ENCODE measurements at places on chromosomes 2 and 18.

GRCh38 chr2:165305391-165306096 lies 66.3 kb downstream of the SCN2A start:
- DNase-seq: no peak

DNA sequence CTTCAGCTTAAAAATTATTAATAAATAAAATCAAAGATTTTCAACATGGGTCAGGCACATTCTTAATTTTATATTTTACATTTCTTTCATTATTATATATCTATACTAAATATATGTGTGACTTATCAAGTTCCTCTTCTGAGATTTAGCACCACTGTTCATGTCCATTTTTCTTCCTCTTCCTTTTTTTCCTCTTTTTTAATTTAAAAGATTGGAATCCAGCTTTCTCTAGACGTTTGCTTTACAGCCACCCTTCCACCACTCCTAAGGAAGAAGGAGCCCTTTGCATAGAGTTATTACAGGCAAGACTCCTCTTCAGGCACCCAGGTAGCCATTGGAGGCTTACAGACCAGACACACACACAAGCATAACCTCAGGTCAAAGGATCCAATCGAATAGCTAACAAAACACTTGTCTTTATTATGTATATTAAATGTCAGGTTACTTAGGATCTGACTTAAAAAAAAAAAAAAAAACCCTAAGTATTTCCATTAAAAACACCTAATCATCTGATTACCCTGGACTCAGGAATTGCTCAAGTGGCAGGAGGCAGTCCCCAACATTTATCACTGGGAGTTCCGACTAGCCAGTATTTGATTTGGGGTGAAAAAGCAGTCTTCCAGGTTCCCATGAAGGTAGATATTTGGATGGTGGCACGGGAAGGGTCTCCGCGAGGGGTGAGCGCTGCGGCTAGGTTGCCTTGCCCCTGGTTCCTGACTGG lies 2.4 kb upstream of the ZEB2 start:
- DNase-seq: no peak

DNA sequence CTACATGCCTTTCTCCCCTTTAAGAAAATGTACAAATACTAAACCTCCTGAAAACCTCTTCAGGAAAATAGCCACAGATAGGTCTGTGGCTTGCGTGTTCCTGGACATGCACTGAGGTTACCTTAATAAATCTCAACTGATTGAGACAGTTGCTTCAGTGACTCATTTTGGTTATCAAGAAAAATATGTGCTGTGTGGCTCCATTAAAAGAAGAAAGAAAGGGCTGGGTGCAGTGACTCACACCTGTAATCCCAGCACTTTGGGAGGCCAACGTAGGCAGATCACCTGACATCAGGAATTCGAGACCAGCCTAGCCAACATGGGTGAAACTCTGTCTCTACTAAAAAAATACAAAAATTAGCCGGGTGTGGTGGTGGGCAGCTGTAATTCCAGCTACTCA lies 27.1 kb downstream of the CREG2 start:
- DNase-seq: no peak

DNA sequence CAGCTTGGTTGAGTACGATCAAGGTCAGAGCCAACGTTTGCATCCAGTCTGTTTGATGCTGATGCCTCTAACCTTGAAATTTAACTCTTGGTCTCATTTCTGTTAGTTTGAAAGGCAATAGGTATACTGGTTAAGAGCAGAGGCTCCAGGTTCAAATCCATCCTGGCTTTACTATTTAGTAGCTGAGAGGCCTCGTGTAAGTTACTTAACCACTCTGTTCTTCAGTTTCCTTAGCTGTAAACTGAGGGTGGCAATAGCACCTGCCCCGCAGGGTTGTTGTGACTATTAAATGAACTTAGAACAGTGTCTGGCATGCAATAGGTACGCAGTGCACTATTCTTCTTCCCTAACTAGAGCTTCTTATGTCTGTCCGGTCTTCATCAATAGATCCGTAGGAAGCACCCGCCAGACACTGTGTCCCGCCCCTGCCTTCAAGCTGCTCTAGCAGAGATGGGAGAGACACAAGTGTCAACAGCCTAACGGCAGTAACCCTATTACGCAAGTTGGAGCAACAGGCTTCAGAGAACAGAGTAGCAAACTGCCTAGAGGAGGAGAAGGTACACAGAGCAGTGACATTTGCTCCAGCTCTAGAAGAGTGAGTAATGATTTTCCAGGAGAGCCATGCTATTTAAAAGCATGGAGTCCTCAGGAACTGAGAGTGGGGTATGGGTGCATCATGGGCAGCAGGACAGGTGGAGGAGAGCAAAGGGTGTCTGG lies 62.7 kb upstream of the ST3GAL5 start:
- DNase-seq: no peak

DNA sequence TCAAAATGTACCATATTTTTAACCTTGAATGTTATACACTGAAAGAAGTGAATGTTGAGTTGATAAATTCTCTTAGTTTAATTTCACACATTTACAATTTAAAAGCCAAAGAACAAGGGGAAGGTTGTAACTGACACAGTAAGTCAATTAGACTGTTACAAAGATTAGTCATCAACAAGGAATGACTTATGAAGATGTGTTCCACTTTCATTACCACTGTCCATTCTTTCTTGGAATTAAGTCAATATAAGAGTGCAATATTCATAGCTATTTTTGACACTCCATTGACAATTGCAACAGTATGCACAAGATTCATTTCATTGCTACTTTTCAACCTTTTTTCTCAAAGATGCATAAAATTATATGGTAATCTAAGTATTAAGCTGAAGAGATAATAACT lies 291.3 kb downstream of the RIT2 start:
- DNase-seq: no peak

GRCh38 chr2:54546923-54547720 lies 91.0 kb downstream of the SPTBN1 start:
- no peak for DNase-seq

- no peak for DNase-seq
These were observed 484 bp upstream of the DARS1 start for GRCh38 chr2:135985826-135986393.

GRCh38 chr2:207233731-207234130 lies 68.0 kb upstream of the KLF7 start:
- no peak for DNase-seq

- DNase-seq: no peak
These were observed 71.0 kb upstream of the RFX8 start for GRCh38 chr2:101545950-101546349.

DNA sequence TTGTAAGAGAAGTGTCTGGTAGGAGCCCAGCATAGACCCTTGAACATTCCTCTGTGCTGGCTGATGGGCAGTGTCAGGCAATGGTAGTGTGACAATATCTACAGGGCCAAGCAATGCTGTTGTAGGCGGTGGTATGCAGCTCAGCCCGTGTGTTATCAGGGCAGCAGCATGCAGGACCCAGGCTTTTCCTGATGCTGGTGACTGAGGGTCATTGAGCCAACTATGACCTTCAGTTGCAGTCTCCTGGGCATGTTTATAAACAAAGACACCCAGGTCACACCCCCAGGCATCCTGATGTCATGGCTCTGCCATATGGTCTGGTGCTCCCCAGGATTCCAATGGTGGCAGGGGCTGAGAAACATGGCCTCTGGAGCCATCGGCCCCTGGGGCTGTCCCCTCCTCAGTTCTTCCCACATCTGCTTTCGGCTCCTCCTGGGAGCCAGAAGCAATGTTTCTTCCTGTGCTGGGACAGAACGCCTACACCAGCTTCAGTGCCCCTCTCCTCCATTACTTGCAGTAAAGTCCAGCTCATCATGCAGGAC lies 518.0 kb upstream of the HS6ST1 start:
- DNase-seq: no peak

GRCh38 chr2:238247002-238247822 lies 7.4 kb upstream of the HES6 start:
- no peak for DNase-seq

- no peak for DNase-seq
These were observed 800.9 kb downstream of the BCL11A start for GRCh38 chr2:59752512-59752911.

DNA sequence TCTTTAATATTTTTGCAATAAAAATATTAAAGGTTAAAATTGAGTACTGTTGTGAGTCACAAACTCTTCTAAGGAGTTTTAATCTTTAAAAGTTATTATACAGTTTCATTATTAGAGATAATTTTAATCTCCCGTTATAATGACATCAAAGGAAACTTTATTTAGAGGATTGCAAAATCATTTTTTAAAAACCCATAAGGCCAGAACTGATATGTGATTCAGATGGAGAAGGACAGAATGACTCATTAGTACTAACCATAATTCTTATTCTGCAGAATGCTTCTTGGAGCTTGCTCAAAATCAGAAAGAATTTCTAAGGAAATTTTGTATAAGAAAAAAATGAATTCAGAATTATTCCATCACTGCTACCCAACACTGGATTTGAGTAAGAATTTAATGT lies 12.5 kb upstream of the HNRNPLL start:
- DNase-seq: no peak

GRCh38 chr2:170974304-170974993 lies 45.4 kb downstream of the GORASP2 start:
- no peak for DNase-seq

DNA sequence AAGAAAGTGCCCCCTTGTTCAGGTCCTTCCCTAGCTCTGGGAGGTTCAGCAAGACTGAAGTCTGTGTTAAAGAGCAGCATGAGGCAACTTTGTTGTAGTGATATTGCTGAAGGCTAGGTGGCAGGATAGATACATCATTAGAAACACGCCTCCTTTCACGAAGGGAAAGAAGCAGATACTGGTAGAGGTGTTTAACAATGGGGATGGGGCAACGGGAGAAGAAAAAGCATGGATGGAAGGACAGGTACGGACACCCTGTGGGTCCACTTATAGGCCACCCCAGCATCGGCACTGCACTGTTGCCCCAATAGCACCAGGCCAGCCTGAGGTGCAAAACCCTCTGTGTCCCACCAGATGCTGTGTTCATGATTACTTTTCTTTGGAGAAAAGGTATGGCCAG lies 3.5 kb upstream of the IGFBP5 start:
- DNase-seq: peak; percentile 96

- peak; percentile 31 for DNase-seq
These were observed 522.0 kb downstream of the SPAG16 start for GRCh38 chr2:213806125-213806726.
